ENCODE measurements at places on chromosomes 6 and 20. TPM values are rescaled to one million over a fixed set of nuclear protein-coding genes. Genes with fewer than 3 reads are reported as not detected.

DNA sequence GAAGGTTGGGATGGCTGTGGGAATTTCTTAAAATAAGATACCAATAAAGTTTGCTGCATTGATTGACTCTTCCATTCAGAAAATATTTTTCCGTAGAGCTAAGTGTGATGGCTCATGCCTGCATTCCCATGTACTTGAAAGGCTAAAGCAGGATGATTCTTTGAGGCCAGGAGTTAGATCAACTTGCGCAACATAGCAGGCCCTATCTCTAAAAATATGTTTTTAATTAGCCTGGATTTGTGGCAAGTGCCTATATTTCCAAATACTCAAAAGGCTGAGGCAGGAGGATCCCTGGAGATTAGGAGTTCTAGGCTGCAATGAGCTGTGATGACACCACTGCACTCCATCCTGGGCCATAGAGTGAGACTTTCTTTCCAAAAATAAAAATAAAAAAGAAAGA is 431.2 kb upstream of the PTCHD4 start:
- DNase-seq: no peak

- DNase-seq: no peak
Measured at GRCh38 chr6:84764332-84765049, at the start of gene TBX18. TBX18 (minus strand) TSS chr6:84764598; CDS start chr6:84764181, 417 bp downstream.

DNA sequence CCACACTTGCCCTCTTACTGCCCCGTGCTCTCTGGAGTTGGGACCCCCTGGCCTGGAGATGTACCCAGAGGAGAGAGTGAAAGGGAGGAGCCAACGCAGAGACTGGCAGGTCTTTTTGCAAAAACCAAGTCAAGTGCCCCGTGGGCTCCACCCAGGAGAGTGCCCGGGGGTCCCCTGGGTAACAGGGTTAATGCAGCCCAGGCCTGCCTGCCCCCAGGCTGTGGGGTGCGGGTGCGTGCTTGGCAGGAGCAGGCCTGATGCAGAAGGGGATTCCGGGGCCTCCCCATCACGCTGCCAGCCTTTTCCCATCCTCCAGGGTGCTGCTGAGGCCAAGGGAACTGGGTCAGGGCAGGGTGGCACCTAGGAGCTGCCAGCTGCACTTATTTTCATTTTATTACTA is 184.4 kb downstream of the ERMARD start:
- DNase-seq: no peak

- DNase-seq: no peak
Measured at GRCh38 chr6:113340371-113340770, 516.8 kb upstream of the MARCKS start.

DNA sequence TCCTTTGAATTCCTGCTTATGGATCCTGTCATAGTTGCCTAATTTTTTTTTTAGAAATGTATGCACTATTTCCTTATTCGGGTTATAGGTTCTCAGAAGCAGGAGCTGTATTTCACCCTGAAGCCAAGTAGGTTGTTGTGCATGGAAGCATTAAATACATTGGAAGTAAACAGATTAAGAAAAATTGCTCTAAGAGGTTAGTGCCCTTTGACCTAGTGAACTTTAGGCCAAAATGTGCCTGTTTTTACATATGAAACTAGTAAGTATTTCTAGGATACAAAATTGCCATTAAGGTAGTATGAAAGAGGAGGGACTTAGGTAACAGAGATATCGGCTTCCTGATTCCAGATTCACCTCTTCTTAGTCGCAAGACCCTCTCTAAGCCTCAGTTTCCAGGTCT is 377.9 kb downstream of the SYNE1 start:
- no peak for DNase-seq

DNA sequence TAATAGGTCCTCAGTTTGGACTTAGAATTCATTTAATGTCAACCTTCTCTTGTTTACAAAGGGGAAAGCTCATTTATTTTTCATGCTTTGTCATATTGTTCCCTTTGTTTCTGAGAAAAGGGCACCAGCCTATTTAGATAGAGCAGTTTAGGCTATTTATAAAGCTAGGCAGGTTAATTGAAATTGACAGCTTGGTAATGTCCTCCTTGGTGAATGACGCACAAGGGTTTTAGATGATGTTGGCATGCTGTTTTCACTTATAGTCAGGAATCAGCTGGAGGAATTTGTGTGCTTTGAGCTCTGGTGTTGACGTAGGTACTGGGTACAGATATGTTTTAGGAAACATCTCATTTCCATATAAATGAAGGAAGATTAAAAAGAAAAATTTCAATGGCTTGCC is 45.2 kb downstream of the BCKDHB start:
- DNase-seq: no peak

GRCh38 chr20:51176876-51177275 is 154.0 kb upstream of the KCNG1 start:
- DNase-seq: no peak

DNA sequence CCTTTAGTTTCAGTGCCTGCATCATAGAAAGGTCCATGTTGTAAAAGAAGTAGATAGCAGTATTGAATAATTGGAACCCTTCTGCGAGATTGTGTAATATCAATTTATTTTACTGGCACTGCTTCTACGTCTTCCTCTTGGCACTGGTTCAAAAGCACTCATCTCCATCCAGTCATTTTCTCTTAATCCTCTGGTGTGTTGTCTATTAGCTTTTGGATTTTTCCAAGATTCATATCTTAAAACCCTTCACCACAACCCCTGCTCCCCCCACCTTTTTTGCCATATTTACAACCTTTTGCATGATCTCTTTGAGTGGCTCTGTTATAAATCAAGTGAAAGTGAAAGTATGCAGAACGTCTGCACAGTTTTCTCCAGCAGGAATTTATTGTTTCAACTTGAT is 76.6 kb upstream of the HSF2 start:
- DNase-seq: no peak

DNA sequence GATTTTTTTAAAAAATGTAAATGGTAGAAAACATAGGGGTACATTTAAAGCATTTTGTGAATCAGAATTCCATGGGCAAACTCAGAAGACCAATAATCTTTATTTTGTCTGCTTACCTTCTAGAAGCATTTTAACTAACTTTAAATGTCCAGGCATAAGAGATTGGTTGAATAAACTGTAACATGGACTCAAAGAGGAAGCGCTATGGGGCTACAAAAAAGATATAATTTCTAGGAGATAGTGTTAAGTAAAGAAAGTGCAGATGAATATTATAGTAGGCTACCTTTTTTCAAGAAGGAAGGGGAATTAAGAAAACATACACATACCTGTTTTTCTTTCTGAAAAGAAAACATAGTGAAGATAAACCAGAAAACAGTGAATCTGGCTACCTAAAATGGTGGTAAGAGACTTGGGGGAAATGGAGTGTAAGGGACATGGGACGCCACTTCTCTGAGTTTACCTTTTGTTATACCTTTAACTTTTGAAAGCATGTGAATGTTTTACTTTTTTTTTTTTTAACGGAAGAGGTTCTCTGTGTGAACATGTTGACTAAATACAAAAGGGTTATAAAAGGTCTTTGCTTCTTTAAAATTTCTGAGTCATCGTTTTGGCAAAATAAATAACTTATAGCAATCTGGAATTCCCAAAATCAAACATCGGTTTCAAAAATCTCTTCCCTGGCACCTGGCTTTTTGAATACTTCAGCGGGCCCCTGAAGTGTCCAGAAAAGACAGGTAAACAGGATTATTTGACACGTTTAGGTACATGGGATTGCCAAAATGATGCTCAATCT is 133.4 kb downstream of the OR2B2 start:
- no peak for DNase-seq

GRCh38 chr20:58538752-58539151 is 23.6 kb upstream of the APCDD1L start:
- DNase-seq: no peak

- DNase-seq: no peak
Measured at GRCh38 chr6:35776364-35777215, at the start of gene CLPSL2. CLPSL2 (plus strand) TSS chr6:35776598; CDS start chr6:35776619, 21 bp downstream.

- DNase-seq: no peak
Measured at GRCh38 chr20:35638751-35639150, 23.1 kb downstream of the SPAG4 start.

DNA sequence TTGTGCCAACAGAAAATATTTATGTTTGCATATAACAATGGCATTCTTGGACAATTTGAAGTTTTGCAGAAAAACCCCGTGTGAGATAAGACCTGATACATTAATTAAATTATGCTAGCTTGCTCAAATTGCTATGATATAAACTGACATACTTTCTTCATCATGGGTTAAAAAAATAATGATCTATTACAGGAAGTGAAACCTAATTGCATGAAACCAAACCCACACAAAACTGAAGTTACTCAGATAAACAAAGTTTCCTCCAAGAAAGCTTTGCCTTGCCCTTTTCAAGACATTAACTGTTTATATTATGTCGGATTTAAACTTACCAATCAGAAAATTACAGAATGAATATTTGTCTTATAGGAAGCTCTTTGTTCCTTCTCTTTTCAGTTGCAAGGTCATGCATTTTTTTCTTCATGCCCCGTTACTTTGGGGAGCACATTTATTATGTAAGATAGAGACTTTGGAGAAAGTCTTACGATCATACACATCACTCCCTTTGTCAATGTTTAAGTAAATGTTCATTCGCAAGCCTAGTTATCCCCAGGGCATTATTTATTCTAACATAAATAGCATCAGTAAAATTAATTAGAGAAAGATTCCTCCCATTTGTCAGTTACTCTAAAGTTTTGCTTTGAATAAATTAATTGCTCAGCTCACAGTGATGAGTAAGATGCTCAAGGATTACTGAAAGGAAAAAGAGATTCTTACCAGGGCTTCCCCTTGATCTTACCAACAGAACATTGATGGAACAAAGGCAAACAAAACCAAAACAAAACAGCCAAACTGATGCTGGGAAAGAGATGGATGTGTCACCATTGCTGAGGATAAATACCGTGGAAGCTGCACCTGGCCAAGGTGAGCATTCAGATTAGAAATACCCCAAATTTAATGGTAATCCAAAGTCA is 14.8 kb upstream of the TMEM244 start:
- DNase-seq: no peak

GRCh38 chr6:20448828-20449227 is 47.1 kb downstream of the E2F3 start:
- no peak for DNase-seq

DNA sequence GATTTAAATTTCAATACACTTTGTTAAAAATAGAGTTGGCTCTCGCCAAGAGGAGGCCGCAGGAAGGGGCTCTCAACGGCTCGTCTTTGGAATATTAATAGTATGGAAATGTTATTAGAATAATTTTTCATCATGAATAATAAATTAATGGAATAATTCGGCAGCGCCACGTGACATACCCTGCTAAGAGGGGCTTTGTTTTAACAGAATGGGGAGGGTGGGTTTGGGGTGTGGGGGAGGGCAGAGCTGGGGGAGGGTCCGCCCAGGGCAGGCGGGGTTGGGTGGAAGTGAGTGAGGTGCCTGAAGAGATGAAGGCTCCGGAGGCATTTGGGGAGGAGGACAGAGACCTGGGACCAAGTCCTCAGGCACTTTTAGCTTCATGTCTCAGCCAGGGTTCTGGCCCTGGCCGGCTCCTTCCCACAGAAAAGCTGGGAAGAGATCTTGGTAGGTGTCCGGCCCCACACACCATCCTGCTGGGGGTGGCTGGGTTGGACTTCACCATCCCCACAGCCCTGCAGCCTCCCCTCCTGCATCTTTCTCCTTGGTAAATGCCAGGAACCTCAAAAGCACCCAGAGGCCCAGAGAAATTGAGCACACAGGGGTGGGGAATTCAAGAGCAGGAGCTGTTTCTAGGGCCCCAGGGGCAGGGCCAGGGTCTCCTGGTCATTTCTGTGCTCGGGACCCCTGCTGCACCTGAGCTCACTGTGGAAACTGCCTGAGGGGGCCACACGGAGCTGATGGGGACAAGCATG is 93.6 kb upstream of the BHLHE23 start:
- DNase-seq: peak; percentile 13

DNA sequence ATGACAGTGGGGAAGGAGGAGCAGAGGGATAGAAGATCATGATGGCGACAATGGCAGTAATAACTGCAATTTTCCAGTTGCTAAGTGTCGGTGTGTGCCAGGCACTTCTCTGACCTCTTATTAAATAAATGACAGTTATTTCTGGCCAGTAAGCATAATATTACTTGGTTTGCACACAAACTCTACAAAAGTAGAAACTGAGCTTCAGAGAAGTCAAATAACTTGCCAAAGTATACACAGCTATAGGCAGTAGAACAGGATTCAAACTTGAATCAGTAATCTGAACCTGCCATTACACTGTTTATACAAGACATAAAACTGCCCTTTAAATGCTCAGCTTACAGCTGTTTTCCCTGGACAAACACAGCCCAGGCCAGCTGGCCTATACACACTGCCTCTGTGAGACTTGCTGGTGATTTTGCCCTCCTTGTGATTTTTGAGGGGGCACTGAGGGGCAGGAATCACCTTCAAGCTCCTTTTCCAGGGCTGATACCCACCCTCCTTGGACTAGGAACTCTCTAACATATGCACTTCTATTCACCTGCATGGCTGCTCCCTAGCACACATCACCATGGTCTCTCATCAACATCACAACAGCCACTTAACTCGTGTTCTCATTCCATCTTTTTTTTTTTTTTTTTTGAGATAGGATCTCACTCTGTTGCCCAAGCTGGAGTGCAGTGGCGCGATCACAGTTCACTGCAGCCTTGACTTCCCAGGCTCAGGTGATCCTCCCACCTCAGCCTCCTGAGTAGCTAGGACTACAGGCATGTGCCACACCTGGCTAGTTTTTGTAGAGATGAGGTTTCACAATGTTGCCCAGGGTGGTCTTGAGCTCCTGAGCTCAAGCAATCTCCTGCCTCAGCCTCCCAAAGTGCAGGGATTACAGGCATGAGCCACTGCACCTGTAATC is 63.6 kb downstream of the SLC23A2 start:
- no peak for DNase-seq

- DNase-seq: no peak
Measured at GRCh38 chr6:38213251-38213658, 393.7 kb downstream of the ZFAND3 start.

- no peak for DNase-seq
Measured at GRCh38 chr6:65202738-65203137, 504.3 kb downstream of the EYS start.

MOG gene
- not detected for total RNA-seq

RAD21L1 gene
- total RNA-seq: not detected

TXLNB gene
- not detected for total RNA-seq

Measured in natural killer cell treated with Interleukin-12 subunit alpha and Interleukin-12 subunit beta and Interleukin-15 and Interleukin-18, amount 100 ng/mL, for 72 hours (primary cell).